ENCODE measurements at places on chromosomes 12 and 14.

- DNase-seq: no peak
Measured at GRCh38 chr12:101941306-101942249, 64.2 kb downstream of the DRAM1 start.

GRCh38 chr14:103740991-103741689 is 25.5 kb downstream of the ZFYVE21 start:
- DNase-seq: no peak

DNA sequence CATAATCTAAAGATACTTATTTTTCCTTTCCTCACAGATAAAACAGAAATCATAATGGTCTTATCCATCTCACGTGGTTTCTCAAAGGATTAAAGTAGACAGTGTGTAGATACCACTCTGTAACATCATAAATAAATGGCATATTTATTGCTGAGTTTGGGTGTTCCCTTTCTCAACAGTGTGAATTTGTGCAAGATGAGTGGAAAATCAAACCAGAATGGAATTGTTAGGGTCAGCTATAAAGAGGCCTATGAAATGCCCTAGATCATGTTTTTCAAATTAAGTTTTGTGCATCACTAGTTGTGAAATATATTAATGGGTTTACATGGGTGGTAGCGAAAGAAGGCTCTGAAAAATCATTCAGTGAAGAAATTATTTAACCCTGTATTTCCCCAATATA is 216.3 kb upstream of the GARIN6 start:
- DNase-seq: no peak

DNA sequence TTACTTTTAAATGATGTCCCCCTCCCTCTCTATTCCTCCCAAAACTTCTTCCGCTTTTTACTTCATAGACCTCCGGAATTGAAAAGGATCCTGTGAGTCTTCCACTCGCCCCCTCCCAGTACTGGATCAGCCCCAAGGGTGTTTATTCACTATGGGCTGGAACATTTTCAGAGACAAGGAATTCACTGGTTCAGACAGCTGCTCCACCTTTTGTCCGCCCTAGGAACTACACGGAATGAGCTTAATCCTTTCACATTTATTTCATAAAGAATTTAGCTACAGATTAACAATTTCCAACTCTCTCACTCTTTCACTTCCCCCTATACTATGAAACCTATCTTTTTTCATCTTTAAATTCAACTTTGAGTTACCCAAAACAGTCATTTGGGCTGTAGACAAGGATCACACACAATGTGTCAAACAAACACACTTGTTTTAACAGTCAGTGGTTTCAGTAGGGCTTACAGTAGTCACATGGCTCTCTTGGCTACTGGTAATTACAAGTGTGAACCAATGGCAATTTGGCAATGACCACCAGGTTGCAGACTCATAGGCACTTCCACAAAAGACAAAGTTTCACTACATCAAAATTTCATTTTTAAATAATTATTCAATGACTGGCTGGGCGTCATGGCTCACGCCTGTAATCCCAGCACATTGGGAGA is 20.6 kb downstream of the CNIH1 start:
- no peak for DNase-seq

Measured in NCI-H1694 treated with DMSO at 0.1 percent for 48 hours (cell line).